ENCODE measurements at places on chromosomes 3 and 15.

GRCh38 chr3:51373658-51374421 is 11.3 kb upstream of the MANF start:
- no peak for DNase-seq

- DNase-seq, result no peak
Measured at GRCh38 chr15:77713281-77713680, 80.6 kb upstream of the LINGO1 start.

DNA sequence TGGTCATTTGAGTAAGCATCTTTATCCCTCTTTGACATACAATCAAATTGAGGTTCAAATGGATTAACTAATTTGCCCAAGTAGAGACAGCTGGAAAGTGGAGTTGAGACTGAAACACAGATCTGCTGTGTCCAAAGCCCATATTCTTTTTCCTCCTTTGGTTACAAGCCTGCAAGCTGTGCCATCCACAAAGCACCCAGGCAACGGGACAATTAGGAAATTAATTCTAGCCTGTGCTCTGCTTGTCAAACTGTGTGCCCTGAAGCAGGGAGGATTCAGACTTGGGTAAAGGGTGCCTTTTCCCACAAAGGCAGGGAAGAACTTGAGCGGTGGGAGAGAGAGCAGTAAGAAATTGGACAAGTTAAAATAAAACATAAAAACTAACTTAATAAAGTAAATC is 127.9 kb downstream of the DTWD1 start:
- DNase-seq, result no peak

GRCh38 chr15:70604666-70605315 is 158.6 kb downstream of the UACA start:
- peak; percentile 52 for DNase-seq

- DNase-seq, result no peak
Measured at GRCh38 chr15:92715758-92716157, 60.2 kb upstream of the FAM174B start.

DNA sequence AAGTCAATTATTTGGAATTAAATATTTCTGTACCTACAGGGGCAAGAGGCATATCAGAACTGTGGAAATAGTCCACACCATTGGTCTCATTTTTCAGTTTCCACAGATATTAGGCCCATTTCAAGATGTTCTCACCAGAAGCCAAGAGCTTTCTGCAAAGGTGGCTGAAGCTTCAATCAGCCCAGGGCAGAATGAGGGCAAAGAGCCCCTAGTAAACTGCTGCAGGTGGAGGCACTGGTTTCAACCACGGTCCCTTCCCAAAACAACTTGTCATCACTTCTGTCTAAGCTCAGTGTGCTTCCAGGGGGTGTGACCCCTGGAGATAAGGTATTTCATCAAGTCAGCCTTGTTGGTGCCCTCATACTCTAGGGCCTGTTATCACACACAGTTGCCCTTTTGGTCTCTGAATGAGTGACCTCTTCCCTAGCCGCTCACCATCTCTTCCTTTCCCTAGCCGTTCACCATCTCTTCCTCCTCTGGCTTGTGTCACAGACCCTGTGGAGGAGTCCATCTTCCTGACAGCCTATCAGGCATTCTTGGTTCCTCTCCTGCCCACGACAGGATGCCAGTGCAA is 21.2 kb downstream of the IL17RD start:
- DNase-seq, result no peak

GRCh38 chr3:194760494-194761137 is 74.9 kb downstream of the FAM43A start:
- DNase-seq, result no peak
